ENCODE measurements at places on chromosomes 6 and 20.
A peak's percentile ranks its signal among the peaks of the same experiment; 100 is the strongest.

DNA sequence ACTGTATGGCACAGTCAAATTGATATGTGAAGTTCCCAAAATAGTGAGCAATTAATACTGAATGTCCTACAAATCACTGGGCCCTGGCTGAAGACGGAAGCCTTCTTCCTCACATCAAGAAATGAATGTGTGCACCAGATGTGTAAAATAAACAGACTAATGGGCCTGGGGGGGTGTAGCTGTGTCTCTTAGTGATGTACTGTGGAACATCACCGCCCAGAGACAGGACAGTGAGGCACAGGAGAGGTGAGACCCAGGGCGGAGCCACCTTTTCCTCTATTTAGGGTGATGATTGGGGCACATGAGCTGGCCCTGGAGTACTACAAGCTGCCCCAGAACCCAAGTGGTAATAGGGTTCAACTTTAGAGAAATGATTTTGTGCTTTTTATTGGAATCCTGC, 368.5 kb upstream of the ARID1B start:
- DNase-seq: no peak

DNA sequence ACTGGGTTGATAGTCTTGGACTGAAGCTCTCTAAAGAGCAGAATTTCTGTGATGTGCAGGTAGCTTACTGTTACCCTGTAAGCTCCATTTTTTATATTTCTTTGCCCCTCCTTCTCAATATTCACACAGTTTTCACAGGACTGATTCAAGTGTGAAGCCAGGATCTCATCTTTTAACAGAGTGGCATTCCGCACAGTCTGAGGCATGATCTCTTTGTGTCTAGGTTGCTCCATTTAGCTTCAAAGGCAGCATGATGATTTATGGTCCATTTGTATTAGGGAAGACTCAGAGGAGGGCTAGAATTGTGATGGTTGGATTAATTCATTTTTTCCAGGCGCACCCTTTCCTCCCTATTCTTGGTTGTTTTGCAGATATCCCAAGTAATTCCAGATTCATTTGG, 43.5 kb downstream of the CARMIL1 start:
- DNase-seq: no peak

DNA sequence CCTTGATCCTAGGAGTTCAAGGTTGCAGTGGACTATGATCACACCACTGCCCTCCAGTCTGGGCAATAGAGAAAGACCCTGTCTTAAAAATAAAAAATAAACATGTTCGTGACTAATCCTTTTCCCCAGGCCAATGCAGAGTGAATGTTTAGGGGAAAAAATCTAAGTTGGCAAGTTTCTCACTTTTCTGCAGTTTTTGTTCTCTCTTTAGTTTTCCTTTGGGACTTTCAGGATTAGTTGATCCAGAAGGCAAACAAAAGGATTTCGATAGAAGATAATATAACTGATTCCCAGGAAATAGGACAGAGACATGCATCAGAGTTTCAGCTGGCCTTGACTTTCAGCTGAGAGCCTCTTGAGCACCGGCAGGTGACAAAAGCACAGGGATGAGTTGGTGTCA, 53.3 kb downstream of the SOD2 start:
- DNase-seq: no peak

- no peak for DNase-seq
These were observed 2.9 kb downstream of the ARG1 start for GRCh38 chr6:131575834-131576478.

GRCh38 chr6:12112540-12113189, 100.6 kb downstream of the HIVEP1 start:
- DNase-seq: no peak

- DNase-seq: no peak
These were observed 293.0 kb downstream of the PHF3 start for GRCh38 chr6:63928613-63929012.

DNA sequence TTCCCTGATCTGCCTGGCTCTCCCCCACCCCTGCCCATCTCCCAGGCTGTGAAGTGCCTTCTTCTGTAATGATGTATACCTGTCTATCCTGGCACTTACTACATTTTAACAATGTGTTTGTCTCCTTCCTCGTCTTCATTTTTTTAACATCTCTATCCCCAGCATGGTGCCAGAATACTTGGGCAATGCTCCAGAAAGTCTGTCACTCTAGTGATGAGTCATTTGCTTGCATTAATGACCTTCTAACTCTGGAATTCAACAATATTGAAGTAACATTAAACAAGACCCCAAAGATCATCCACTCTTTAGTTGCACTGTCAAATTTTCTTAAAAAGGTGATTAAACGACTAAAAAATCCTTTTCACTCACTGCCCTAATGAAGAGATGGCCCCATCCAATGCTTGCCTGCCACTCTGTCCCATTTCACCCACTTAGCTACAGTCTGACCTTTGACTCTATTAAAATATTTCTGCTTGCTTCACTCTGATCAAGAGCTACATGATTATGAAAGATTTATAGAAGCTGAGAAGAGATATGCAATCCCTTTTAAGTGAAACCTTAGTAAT, 7.7 kb upstream of the KLHL31 start:
- DNase-seq: peak; percentile 21

DNA sequence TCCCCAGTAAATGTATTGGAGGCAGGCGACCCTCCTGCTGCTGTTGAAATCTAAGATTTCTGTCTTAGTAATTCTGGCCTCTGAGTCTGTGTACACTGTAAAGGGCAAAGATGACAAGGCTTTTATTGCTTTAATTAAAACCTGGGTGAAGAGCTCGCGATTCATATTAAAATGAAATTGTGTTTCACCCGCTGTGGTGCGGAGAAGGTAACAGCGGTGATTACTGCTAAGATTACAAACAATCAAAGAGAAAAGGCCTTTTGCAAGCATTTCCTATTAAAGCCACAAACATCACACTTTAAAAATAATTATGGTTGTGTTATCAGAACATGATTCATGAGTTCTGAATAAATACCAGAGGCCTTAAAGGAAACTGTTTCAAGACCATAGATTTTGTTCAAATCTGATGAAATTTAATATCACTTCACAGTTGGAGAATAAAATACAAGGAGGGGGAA, 69.3 kb downstream of the TOX2 start:
- no peak for DNase-seq

DNA sequence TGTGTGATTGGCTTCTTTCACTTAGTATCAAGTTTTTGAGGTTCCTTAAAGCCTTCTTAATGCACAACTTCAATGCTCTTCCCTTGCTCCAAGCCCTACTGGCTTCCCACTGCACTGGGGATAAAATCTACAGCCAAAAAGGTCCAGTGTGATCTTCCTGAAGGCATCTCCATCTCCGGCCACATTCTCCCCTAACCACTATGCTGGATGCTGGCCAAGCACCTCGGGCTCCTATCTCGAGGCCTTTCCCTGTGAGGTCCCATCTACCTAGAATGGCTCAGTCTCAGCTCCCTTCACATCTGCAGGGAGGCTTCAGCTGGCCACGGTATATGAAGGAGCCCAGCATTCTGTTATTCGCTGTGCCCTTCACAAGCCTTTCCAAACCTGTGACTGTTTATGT, 48.1 kb downstream of the CNKSR3 start:
- no peak for DNase-seq

DNA sequence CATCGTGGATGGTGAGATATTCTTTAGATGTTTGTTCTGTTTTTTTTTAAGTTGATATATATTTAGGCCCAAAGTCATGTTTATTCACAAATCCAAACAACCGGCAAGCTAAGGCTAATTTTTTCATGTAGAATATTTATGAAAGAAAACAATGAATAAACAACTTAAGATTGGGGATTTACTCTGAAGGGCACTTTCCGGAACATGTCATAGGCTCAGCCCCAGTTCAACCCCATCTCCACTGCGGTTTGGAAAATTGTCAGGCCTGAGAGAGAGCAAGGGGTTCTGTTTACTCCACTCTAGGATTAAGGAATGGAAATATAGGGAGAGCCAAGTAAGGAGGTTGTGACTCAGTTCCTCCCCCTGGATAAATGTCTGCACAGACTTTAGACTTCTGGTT, 18.3 kb downstream of the RPS6KA2 start:
- no peak for DNase-seq

GRCh38 chr6:168272415-168273325, 46.9 kb downstream of the DACT2 start:
- no peak for DNase-seq

DNA sequence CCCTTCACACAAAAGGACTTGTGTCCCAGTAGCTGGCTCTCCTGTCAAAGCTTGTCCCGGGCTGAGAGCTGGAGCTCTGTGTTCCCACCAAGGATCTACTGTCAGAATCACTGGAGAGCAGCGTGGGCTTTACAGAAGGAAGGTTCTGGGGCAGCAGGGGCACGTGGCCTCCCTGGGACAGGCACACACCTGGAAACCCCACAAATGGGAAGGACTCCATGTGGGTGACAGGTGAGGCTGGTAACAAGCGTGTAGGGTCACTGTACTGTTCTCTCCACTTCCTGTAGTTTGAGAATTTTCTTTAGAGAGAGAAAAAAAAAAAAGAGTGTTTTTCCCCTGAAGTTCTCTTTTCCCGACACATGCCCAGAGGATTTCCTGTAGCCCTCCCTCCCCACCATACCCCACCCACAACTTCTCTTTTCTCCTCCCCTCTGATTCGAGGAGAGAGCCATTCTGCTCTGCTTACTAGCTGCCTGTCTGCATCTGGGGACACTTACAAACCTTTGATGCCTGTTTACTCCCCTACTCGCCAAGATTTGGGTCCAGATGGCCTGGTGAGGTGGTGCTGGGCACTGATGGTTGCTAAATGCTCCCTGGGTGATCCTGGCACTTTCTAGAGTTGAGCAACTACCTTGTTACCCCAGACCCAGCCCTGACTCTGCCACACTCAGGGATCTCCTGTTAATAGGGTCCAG, 84.1 kb upstream of the SIRPA start:
- peak; percentile 78 for DNase-seq

DNA sequence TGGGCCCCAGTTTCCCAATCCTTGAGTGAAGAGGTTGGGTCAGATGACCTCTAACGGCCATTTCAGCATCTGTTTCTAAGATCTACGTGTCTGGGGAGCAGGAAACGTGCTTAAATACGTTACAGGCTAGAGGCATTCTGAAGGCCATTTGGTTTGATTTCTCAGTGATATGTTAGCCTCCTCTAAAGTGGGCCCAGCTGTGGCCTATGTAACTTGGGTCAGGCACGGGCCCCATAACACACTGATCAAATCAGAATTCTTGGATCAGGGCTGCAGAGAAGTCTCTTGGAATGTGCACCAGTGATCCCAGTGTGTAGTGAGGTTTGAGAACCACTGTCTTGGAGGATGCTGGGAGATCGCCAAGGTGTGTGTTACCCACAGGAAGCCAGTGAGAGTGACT, 36.1 kb upstream of the TGM3 start:
- no peak for DNase-seq

- no peak for DNase-seq
These were observed 67.0 kb downstream of the FAM50B start for GRCh38 chr6:3916211-3916610.

DNA sequence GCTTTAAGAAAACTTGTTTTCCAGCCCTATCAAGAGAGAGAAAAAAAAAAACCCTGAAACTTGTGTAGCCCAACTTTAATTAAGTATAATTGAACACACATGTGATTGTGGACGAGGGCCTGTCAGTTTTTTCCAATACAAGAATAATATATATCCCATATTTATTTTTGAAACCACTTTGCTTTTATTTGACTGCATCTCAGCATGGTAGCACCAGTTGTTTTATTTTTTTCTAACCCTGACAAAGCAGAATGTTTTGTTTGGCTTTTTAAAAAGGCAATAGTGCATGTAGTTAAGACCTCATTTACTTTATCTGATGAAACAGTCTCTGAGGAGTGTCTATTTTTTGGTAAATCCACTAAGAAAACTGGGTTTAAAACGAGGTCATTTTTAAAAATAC, 257.7 kb downstream of the CDKAL1 start:
- DNase-seq: no peak

DNA sequence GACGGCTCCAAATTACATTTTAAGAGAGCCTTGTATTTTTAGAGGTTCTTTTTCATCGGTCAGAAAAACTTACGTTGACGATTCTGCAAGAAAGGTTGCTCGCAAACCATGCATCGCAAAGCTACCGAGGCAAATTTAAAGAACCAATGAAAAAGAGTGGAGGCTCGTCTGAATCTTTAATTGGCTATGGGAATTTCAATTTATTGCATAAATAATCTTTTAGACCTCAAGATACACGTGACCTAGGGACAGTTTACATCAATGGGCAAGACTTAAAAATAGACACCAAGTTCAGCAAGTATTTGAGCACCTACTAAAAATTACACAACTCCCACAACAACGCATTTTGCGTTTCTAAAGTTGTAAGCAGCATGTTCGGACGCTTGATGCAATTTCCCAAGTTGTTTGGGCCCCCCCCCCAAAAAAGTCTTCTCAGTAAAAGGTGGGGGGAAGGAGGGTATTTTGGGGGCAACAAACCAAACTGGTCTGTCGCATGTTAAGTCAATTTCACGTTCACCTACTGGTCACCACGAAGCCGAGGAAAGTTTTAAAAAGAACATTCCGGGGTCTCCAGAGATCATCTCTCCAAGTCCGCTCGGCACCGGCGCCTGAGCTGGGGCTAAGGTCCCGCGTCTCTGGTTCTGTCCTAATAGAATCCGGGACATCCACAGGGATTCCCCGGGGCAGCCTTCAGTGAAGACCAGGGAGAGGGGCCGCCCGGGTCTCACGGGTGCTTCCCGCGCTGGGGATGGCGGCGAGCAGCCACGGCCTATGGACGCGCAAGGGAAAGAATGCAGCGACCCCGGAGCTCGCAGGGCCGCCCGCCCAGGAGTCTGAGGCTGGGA, 851 bp downstream of the SNX5 start:
- peak; percentile 72 for DNase-seq

DNA sequence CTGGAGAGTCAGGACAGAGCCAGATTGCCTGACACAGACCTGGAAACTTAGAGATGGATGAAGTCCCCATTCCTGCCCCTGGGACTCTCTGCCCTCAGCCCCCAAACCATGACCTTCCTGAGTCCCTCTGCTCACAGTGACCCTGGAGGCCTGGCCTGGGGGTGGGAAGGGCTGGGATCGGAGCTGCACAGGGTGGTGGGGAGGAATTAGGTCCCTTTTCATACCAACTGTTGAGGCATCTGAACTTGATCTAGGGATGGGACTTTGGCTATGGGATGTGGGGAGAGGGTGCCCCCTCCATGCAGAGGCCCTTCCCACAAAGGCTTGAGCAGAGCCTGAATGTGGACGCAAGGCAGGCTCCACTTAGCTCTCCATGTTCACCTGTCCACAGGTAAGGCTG, 144.1 kb downstream of the MRPL14 start:
- no peak for DNase-seq

DNA sequence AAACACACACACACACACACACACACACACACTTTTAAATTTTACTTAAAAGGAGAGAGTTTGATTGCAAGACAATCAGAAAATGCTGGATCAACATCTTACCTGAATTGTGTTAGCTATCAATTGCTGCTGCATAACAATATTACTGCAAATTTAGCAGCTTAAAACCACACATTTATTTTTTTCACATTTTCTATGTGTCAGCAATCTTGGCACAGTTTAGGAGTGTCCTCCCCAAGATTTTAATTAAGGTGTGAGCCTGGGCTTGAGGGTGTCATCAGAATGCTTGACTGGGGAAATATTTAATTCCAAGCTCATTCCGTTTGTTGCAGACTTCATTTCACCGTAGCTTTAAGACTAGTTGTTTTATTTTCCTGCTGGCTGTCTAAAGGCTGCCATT, 431.0 kb upstream of the GJE1 start:
- no peak for DNase-seq

All from inflammatory macrophage (primary cell).